Naive B cell (primary cell): ENCODE measurements at places on chromosomes 4 and X. TPM values are rescaled to one million over a fixed set of nuclear protein-coding genes. Genes with fewer than 3 reads are reported as not detected.

The PPP2R2C gene
- polyA plus RNA-seq = not detected

The RPS3A gene
- polyA plus RNA-seq = 2,210 TPM

The SSX2 gene
- polyA plus RNA-seq = not detected

The S100P gene
- polyA plus RNA-seq = not detected

The NKX3-2 gene
- not detected for polyA plus RNA-seq

DNA sequence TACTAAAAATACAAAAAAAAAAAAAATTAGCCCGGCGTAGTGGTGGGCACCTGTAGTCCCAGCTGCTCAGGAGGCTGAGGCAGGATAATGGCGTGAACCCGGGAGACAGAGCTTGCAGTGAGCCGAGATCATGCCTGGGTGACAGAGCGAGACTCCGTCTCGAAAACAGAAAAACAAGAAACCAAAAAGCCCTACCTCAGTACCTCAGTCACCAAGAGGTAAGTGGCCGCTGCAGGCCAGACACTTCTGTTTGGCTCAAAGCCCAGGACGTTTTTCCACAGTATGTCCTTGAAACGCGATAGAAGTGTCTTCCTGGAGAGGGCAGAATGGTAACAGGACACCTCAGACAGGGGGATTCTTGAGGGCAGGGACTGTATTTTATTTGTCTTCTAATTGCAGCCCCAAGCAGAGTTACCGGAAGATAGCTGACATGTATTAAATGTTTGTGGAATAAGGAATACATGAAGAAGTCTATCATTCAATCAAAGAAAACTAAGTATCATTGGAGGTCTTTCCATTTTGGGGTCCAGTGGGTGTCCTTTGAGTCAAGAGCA, 63.6 kb downstream of the CLNK start:
- H3K27me3 ChIP-seq = no peaks in the 10 kb centered on the region
- no peak overlapping the region for H3K27ac ChIP-seq
- H3K4me3 ChIP-seq = no peak overlapping the region

DNA sequence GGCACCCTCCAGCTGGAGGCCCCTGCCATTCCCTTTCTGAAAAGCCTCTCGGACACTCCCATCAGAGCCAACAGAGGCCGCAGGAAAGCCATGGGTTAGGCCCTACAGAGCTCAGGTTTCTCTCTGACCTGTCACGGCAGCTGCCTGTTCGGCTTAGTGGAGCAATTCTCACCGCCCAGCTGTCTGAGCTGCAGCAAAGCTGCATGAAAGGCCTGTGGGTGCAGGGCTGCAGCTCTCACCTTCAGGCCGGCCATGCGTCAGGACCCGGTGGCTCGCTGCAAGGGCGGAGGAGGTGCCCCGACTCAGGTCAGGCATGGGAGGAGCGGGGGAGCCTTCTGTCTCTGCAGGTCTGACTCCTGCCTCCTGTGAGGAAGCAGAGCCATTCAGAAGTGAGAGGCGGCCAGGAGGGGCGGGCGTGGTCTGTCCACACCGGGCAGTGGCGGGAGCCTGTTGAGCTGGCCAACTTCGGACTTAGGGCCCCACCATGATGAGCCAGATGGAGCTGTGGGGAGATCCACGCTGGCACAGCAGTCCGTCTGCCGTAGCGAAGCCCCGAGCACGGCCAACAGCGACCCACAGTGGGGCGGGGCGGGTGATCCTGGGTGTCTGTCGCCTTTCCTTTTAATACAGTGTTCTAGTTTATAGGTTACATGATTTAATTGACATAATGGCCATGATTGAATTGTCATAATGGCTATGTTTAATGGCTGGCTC, 23.4 kb downstream of the PDE6B start:
- peaks cover 22% of the 10 kb centered on the region for H3K27me3 ChIP-seq
- H3K36me3 ChIP-seq = no peaks in the 10 kb centered on the region
- no peak for DNase-seq
- H3K27ac ChIP-seq = no peak overlapping the region

DNA sequence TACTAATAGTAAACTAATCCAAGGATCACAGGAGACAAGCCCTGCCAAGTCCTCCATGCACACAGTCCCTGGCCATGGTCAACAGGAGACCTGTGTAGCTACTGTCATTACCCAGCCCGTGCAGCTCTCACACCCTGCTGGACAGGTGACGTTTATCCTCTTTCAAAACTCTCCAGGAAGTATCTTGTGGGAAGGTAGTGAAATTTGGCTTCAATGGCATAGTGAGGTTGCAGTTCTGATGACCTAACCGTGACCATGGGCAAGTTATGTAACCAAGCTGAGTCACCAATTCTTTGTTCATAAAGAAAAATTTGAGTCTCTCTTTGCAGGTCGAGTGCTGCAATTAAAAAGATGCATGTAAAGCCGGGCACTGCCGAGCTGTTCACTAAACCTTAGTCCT, 11.3 kb upstream of the SLC2A9 start:
- peaks cover 5% of the 10 kb centered on the region for H3K27me3 ChIP-seq
- H3K4me1 ChIP-seq = peaks cover 22% of the 10 kb centered on the region
- H3K27ac ChIP-seq = peak overlapping the region; percentile 4
- DNase-seq = no peak

GRCh38 chr4:56627985-56628384, 53.1 kb downstream of the HOPX start:
- no peak overlapping the region for H3K4me3 ChIP-seq
- no peak overlapping the region for H3K27ac ChIP-seq
- H3K4me1 ChIP-seq = no peaks in the 10 kb centered on the region
- no peaks in the 10 kb centered on the region for H3K27me3 ChIP-seq
- DNase-seq = no peak
- H3K36me3 ChIP-seq = peaks cover 24% of the 10 kb centered on the region

DNA sequence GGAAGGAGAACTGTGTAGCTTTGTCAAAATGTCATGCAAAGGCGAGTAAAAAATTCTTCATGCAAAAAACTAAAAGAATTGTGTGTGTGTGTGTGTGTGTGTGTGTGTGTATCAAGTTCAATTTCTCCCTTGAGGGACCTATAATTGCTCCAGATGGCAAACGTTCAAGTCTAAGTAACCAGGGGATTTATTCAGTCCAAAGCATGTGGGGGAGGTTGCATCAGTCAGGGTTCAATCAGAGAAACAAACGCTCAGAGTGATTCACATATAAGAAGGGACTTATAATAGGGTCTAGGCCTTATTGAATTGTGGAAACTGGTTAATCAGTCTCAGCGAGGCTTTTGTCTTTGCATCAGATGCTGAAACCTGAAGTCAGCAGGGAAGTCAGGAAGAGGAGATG, 5.0 kb downstream of the DCAF8L1 start:
- no peaks in the 10 kb centered on the region for H3K36me3 ChIP-seq
- DNase-seq = no peak
- H3K4me3 ChIP-seq = no peak overlapping the region

DNA sequence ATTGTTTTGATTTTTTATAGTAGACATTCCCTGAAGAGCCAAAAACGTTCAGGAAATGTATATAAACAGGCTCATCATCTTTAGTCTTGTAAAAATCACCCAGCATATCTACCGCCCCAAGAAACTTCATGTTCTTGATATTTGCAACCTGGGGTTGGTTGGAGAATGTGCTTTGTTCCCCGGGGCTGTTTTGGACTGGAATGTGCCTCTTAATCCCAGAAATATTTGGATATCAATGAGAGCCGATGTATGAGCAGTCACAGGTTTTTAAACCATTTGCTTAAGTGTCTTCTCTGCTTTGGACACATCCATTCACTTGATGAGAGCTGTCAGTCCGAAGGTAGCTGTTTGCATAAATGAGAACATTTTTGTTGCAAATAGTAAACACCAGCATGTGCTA, 449.7 kb downstream of the PCDH7 start:
- no peaks in the 10 kb centered on the region for H3K36me3 ChIP-seq
- no peaks in the 10 kb centered on the region for H3K27me3 ChIP-seq
- no peak overlapping the region for H3K27ac ChIP-seq
- no peak overlapping the region for H3K4me3 ChIP-seq
- DNase-seq = no peak

- H3K4me1 ChIP-seq = peaks cover 17% of the 10 kb centered on the region
- H3K27ac ChIP-seq = no peak overlapping the region
- no peak for DNase-seq
These were observed 2.1 kb upstream of the DHRSX start for GRCh38 chrX:2502668-2503519.

- H3K27me3 ChIP-seq = no peaks in the 10 kb centered on the region
- no peak for DNase-seq
- H3K27ac ChIP-seq = no peak overlapping the region
- H3K4me1 ChIP-seq = peaks cover 9% of the 10 kb centered on the region
- H3K4me3 ChIP-seq = no peak overlapping the region
- H3K36me3 ChIP-seq = peaks cover 16% of the 10 kb centered on the region
These were observed 84.4 kb downstream of the SCFD2 start for GRCh38 chr4:53281438-53281837.

- H3K27me3 ChIP-seq = peaks cover 9% of the 10 kb centered on the region
- no peak for DNase-seq
- no peak overlapping the region for H3K27ac ChIP-seq
- H3K36me3 ChIP-seq = peaks cover 8% of the 10 kb centered on the region
These were observed 81.0 kb downstream of the SHROOM2 start for GRCh38 chrX:9867226-9867625.

GRCh38 chrX:118978451-118978850, 4.0 kb downstream of the LONRF3 start:
- DNase-seq = no peak
- H3K27me3 ChIP-seq = peaks cover 15% of the 10 kb centered on the region
- H3K4me1 ChIP-seq = peaks cover 23% of the 10 kb centered on the region
- no peaks in the 10 kb centered on the region for H3K36me3 ChIP-seq
- no peak overlapping the region for H3K4me3 ChIP-seq
- H3K27ac ChIP-seq = no peak overlapping the region

GRCh38 chr4:8857766-8858700, 13.6 kb downstream of the HMX1 start:
- no peak overlapping the region for H3K27ac ChIP-seq
- peaks cover 34% of the 10 kb centered on the region for H3K27me3 ChIP-seq
- no peak for DNase-seq
- H3K36me3 ChIP-seq = peaks cover 18% of the 10 kb centered on the region
- H3K4me1 ChIP-seq = peaks cover 6% of the 10 kb centered on the region

DNA sequence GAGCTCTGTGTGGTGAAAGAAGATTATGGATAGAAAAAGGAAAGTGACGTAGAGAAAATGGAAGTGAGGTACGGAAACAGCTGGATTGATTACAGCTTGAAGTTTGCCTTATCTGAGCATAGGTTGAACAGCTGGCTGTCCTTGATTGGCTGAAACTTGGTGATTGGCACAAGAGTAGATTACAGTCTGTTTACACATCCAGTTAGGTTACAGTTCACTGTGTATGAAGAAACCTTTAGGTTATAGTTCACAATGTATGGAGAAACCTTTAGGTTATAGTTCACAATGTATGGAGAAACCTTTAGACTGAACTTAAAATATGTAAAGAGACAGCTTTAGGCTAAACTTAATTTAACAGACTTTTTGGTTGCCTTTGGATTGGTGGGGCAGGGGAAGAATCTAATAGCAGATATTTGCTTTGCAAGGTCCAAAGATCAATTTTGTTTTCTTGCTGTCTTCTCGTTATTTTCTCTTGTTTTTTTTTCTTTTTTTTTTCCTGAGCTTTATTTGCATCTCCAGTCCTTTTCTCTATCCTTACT, 15.6 kb upstream of the ART3 start:
- H3K4me3 ChIP-seq = no peak overlapping the region
- peak overlapping the region; percentile 40 for H3K27ac ChIP-seq
- peaks cover 39% of the 10 kb centered on the region for H3K4me1 ChIP-seq
- no peaks in the 10 kb centered on the region for H3K36me3 ChIP-seq

GRCh38 chrX:142711796-142712290, 313.9 kb upstream of the SPANXN4 start:
- no peak for DNase-seq
- no peak overlapping the region for H3K27ac ChIP-seq
- no peaks in the 10 kb centered on the region for H3K27me3 ChIP-seq
- no peak overlapping the region for H3K4me3 ChIP-seq

DNA sequence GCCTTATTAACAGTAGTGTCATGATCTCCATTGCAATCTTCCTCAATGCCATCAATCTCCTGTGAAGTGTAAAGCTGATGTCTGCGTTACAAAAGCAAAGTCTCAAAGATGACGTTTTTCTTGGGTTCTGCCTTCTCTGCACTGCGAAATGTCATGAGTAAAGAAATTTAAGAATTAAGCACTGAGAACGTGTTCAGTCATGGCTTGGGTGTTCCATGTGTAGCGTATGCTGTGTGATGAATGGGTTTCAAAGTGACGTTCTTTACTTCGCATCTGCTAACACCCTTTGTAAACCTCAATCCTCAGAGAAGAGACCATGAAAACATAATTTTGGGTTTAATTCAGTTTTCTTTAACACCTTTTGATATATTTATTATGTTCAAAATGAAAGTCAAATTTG, 999 bp downstream of the NAP1L5 start:
- H3K27ac ChIP-seq = peak overlapping the region; percentile 91
- no peaks in the 10 kb centered on the region for H3K27me3 ChIP-seq
- no peak for DNase-seq
- H3K36me3 ChIP-seq = no peaks in the 10 kb centered on the region

DNA sequence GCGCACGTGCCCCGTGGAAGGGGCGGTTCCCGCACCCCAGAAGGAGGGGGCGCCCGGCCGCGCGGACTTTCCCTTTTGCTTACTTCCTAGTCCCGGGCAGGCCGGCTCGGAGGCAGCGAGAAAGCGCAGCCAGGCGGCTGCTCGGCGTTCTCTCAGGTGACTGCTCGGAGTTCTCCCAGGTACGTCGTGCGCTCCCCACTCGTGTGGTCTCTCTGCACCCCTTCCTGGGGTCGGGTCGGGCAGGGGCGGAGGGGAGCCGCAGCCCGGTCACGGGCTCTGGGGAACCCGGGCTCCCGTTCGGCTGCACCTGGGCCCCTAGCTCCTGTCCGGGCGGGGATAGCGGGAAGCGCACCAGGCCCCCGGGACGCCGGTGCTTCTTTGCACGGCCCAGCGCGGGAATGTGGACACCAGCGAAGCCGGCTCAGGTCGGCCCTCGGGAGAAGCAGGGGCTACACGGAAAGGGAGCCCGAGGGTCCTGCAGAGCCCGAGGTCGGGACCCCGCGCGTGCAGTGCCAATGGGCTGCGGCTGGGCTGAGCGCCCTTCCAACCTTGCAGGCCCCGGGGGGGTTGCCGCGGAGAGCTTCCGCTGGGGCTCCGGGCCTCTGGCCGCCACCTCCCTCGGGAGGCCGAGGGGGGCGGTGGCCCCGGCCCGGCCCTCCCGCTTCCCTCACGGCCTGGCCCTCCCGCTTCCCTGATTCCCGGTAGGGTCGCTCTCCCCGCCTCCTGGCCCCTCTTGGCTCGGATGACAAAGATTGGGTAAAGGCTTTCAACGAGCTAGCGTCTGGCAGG, at the start of gene TLR2:
Gene TLR2 (plus strand): TSS at position 99 of the 789 bp plus-strand sequence. CDS start 18,628 bp downstream, outside the sequence.
- peak within 1 kb of the TSS; percentile 92 for H3K4me3 ChIP-seq
- peak; percentile 80 for DNase-seq
- peak within 1 kb of the TSS; percentile 79 for H3K27ac ChIP-seq

DNA sequence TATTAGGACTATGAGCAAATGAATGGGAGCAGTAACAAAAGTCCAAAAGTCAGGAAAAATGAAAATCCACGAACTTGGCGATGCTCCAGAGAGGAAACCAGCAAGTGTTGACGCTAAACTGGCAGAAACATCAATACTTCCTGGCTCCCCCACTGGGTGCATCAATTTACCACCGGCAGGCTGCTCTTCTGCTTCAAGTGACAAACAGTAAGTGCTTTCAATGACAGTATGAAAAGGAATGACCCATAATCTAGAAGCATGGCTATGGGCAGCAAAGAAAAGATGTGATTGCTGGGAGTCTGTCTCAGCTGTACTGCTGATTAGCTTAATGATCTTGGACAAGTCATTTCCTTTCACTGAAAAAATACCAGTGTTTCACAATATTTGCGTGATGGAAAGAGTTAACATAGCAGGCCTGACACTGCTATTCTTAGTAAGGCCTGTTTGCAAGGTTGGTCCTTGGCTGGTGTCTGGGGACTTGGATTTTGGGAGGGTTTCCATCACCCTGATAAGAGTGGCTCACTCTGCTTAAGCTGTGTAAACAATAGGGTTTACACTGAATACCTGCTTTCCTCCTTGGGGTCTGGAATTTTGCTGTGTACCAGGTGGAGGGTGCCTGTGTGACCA, 8.7 kb downstream of the ATP11C start:
- DNase-seq = no peak
- no peaks in the 10 kb centered on the region for H3K27me3 ChIP-seq
- no peak overlapping the region for H3K4me3 ChIP-seq
- peaks cover 28% of the 10 kb centered on the region for H3K4me1 ChIP-seq
- H3K27ac ChIP-seq = no peak overlapping the region
